ENCODE measurements at places on chromosomes 12 and 14.

GRCh38 chr14:50544911-50545310, 12.5 kb upstream of the MAP4K5 start:
- DNase-seq, result no peak

- DNase-seq, result peak; percentile 8
Measured at GRCh38 chr12:57299514-57300016, 48.6 kb upstream of the STAC3 start.

GRCh38 chr12:60173224-60174170, 577.7 kb downstream of the SLC16A7 start:
- DNase-seq, result no peak

GRCh38 chr12:113130457-113131135, 5.0 kb downstream of the RASAL1 start:
- DNase-seq, result no peak

DNA sequence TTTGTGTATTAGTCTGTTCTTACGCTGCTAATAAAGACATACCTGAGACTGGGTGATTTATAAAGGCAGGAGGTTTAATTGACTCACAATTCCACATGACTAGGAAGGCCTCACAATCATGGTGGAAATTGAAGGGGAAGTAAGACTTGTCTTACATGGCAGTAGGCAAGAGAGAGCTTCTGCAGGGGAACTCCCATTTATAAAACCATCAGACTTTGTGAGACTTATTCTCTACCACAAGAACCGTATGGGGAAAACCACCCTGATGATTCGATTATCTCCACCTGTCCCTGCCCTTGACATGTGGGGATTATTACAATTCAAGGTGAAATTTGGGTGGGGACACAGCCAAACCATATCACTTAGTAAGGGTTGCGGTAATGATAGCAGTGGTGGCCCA, 833.1 kb downstream of the FLRT2 start:
- no peak for DNase-seq

DNA sequence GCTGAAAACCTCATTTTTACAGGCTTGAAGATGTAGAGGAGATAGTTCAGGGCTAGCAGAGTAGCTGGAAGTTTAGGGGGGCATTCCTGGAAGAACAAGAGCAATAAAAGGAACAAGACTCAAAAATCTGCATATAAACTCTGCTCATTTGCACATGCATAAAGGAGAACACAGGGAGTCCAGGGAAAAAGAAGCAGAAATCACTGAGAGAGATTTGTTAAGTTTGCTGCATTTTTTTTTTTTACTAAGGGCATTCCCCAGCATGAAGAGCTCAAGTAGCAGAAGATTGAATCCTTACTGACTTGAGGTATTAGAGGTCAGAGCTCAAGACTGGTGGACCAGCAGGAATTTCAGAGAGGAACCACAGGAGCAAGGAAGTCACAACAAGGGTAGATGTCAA, 28.2 kb upstream of the BCL11B start:
- no peak for DNase-seq

- no peak for DNase-seq
Measured at GRCh38 chr12:104458694-104459367, 2.1 kb downstream of the CHST11 start.

DNA sequence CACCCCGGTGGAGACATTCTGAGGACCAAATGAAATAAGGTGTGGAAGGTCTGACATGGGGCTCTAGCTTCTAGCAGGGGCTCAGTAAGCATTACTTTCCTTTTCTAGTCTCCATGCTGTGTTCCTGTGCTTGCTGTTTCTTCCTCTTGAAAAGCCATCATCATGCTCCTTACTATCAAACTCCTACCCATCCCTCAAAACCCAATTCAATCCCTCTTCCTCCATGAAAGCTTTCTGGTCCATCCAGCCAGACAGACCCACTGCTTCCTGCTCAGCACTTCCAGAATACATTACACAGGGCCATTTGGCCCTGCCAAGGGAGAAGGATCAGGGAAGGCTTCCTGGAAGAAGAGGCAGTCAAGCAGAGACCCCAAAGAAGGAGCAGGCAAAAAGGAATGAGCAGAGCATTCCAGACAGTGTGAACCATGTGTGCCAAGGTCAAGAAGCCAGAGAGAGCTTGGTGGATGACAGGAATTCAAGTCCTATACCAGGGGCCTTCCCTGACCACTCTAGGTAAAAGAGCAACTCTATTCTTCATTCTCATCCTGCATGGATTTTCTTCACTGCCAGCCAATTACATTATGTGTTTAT, 59.5 kb downstream of the NUAK1 start:
- no peak for DNase-seq

DNA sequence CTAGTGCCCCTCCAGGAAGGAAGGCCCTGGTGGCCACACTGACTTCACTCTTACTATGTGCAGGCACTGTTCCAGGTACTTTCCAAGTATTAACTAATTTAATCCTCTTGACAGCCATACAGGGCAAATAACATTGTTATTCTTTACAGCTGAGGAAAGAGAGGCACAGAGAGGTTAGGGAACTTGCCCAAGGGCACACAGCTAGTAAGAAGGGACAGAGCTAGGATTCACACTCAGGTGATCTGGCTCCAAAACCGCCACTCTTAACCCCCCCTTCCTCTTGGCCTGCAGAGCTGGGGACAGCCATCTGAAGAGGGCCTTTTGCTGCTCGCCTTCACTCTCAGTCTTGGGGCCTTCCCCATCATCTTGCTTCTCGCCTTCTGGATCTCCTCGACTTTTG, 4.0 kb downstream of the JDP2 start:
- no peak for DNase-seq

DNA sequence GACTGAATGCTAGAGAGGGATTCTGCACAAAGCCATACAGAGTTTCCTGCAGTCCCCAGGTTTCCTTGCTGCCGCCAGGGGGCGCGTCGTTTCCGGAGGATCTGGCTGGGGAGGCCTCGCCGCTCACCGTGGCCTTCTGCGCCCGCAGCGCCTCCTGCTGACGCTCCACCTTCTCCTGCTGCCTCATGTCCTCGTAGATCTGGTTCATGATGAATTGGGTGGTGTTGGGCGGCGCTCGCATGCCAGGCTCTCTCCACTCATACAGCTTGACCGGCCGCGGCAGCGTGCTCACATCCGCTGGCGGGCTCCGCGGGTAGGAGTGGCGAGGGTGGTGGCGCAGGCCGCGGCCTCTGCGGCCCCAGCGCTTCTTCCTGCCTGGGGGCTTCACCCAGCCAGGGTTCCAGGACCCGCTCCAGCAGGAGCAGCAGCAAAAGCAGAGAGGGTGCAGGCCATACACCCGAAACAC, 987 bp downstream of the CCER1 start:
- DNase-seq, result no peak

DNA sequence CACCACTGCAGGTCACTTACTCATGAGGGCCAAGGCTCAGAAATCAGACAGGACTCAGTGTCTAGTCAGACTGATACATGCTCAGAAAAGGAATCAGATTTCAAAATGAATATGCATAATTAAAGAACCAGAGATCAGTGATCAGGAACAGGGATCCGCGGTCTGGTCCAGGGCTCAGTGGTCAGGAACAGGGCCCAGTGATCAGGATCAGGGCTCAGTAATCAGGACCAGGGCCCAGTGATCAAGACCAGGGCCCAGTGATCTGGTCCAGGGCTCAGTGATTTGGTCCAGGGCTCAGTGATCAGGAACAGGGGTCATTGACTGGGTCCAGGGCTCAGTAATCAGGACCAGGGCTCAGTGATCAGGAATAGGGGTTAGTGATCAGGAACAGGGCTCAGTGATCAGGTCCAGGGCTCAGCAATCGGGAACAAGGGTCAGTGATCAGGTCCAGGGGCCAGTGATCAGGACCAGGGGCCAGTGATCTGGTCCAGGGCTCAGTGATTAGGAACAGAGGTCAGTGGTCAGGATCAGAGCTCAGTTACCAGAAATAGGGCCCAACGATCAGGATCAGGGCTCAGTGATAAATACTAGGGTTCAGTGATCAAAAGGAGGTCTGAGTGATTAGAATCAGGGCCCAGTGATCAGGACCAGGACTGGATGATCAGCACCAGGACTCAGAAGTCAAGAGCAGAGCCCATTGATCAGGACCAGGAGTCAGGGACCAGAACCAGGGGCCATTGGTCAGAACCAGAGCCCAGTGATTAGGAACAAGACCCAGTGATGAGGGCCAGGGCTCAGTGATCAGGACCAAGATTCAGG, 175.3 kb downstream of the TMEM121 start:
- DNase-seq, result no peak

GRCh38 chr12:130369816-130370215, 32.1 kb downstream of the PIWIL1 start:
- DNase-seq, result no peak

DNA sequence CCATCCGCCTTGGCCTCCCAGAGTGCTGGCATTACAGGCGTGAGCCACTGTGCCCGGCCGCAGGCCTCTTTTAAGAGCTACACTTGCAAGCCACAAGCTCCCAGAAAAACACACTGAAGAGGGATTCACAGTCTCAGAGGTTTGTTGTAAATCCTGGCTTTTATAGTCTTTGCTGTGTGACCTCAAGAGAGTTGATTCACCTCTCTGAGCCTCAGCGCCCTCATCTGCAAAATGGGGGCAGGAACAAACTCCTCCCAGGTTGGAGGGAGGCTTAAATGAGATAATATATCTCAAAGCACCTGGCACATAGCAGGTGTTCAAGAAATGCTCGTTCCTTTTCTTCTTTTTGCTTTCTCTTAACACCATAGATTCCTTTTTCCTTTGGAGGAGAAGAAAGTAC, 3.9 kb upstream of the TCHP start:
- no peak for DNase-seq

GRCh38 chr12:120677765-120678473, 9.0 kb upstream of the MLEC start:
- no peak for DNase-seq

- no peak for DNase-seq
Measured at GRCh38 chr12:4401117-4401516, 21.6 kb upstream of the FGF23 start.

DNA sequence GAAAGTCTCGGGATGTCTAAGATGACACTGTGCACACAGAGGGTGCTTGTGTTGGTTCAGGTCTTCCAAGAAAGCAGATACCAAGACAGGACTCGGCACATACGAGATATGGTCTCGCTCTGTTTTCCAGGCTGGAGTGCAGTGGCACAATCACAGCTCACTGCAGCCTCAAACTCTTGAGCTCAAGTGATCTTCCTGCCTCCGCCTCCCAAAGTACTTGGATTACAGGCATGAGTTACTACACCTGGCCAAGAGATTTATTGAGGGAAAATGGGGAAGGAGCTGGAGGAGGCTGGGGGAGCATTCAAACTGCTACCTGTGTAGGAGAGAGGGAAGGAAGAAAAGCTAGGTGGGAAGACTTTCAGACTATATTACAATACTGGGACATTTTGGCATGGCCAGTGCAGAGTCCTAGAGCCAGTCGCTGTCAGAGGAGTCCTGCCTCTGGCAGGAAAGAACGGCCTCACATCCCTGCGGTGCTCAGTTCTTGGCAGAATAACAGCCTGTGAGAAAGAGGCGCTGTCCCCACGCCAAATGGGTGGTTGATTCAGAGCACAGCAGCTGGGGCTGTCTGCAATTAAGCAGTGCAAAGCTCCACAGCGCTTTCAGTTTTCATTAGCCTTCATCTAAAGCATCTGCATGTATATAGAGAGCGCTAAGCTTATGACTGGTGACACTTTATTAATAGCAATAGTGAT, 18.3 kb downstream of the SLC17A8 start:
- DNase-seq, result no peak

DNA sequence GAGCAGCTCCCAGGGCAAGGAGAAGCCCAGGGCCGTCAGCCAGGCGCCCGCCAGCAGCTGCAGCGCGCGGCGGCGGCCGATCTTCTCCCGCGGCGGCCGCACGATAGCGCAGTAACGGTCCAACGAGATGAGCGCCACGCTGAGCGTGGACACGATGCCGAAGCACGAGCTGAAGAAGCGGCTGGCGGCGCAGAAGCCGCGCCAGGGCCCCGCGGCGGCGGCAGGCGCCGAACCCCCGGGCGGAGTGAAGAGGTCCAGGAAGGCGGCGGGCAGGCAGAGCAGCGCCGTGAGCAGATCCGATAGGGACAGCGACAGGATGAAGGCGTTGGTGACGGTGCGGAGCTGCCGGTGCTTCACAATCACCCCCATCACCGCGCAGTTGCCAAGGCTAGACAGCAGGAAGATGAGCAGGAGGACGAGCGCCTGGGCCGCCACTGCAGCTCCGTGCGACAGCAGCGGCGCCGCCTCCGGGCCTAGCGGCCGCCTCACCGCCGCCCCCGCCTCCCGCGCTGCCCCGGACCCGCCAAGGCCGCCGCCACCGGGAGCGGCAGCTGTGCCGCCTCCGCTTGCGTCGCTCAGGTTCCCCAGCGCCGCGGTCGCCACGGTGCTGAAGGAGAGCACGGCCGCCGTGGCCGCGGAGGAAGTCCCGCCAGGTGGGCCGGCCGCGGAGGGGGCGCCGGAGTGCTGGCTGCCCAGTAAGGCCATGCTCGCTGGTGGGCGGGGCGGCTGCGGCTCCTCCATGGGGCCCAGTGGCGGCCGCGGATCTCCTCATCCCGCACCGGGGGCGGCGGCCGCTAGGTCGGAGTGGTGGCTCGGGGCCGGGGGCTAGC, 479 bp downstream of the GPR135 start:
- no peak for DNase-seq

DNA sequence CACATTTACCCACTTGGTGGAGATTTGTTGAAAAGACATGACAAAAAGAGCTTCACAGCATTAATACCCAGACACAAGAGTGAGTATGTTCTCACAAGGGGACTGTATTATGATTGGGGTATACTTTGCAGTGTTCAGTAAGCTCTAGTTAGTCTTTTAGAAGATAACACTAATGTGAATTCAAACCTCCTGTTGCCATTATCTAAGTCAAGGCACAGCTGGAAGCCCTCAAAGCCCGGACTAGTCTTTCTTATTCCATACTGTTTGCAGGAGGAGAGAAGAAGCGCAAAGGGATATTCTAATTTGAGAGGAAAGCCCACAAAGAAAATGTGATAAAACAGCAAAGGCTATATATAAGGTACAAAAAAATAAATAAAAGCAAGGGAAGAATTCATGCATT, 445.9 kb downstream of the SOX5 start:
- no peak for DNase-seq

DNA sequence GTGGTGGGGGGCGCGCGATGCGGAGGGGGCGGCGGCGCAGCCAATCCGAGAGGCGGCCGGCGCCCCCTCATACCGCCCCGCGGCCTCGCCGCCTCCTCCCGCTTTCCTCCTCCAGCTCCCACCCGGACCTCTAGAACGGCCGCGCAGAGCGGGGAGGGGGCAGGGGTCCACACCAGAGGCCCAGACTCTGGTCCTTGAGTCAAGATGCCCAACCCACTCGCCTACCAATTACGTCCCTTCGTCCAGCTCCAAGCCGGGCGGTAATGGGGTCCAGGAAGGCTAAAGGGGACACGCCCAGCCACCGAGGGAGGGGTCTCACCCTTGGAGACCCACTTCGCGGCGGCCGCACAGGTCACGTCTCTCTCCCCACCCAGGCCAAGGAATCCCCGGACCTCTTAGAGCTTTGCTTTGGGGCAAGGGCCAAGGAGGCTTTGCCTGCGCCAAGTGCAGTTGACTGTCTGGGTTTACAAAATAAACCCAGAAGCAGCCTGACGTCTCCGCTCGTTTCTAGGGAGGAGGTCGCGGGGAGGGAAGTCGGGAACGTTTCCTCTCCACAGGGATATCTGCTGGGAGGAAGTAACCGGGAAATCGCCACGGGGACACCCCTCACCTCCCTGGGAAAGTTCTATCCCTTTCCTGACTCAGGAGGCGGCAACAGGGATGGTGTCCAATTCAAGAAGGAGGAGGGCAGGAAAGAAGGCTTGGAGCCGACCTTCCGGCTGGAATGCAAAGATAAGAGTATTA, 394 bp upstream of the AMIGO2 start:
- no peak for DNase-seq

- DNase-seq, result no peak
Measured at GRCh38 chr12:2373307-2373706, 320.5 kb downstream of the CACNA1C start.

- DNase-seq, result no peak
Measured at GRCh38 chr14:103870144-103870876, 22.9 kb upstream of the PPP1R13B start.

GRCh38 chr14:91372671-91373495, 44.7 kb downstream of the CCDC88C start:
- DNase-seq, result no peak

All from NCI-H1436 treated with DMSO at 0.1 percent for 48 hours (cell line).